ENCODE measurements at places on chromosomes 11 and 22.

GRCh38 chr11:118853678-118854077 is 30.0 kb upstream of the CXCR5 start:
- no peak for DNase-seq

GRCh38 chr11:76151556-76152085 is 54.7 kb downstream of the WNT11 start:
- DNase-seq = no peak

GRCh38 chr11:100932474-100933100 is 197.0 kb downstream of the PGR start:
- no peak for DNase-seq

GRCh38 chr11:27089746-27090145 is 49.1 kb downstream of the BBOX1 start:
- DNase-seq = no peak

DNA sequence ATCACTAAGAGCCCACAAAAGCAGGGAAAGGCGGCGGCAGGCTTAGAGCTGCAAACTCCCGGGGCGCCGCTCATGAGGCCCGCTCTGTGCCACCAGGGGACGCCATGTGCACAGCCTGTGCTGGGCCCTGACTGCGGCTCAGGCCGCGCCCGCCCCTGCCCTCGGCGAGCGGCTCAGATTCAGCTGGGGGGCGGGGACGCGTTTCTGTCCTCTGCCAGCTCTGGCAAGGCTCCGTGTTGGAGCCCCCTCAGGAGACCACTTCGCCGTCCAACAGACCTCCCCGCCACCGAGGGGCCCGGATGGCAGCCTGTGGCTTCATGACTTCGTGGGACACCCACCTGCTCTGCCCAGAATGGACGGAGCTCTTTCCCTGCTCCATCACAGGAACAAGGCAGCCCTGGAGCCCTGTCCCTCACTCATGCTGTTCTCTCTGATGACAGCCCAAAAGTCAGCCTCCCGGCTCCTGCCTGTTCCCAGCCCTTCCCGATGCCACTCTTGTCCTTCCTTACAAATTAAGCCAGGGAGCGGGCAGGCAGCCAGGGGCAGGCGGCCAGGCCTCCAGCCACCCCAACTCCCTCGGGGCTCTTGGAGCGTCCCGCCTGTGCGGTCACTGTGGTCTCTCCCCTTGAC is 69.1 kb downstream of the NAT10 start:
- peak; percentile 82 for DNase-seq

- no peak for DNase-seq
Measured at GRCh38 chr11:72150882-72151281, 15.4 kb downstream of the FOLR3 start.

DNA sequence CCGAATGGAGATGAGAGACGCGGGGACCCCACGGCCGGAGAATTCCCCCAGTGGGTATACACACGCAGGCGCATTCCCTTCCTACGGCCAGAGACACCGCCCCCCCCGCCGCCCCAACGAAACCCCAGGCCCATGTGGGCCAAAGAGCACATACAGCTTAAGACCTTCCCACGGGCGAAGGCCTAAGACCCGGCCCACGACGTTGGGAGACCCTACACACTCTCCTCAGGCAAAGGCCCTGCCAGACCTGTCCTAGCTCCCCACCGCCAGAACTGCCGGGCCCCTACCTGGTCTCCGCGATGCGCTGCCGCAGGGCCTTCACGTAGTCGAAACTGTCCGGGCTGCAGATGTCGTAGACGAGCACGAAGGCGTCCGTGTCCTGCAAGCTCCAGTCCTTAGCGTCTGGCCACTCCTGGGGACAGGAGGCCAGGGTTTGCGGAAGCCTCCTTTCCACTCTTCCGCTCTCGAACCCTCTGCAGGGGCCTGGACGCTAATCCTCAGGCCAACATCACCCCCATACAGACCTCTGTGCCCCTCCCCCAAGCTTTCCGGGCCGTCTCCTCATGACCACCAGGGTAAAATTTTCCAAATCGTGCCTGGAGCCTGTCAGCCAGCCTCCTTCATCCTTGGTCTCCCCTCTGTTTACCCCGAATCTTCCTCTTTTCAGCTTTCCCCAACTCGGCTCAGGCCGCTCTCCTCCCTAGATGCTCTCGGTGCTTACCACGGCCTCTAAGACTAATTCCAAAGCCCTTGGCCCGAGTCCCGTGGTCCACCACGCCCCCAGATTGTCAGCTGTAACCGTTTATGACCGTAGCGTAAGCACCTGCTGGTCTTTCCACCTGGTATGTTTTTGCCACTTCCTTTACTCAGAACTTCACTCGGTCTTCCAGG is 1.7 kb downstream of the RASL10A start:
- DNase-seq = no peak

DNA sequence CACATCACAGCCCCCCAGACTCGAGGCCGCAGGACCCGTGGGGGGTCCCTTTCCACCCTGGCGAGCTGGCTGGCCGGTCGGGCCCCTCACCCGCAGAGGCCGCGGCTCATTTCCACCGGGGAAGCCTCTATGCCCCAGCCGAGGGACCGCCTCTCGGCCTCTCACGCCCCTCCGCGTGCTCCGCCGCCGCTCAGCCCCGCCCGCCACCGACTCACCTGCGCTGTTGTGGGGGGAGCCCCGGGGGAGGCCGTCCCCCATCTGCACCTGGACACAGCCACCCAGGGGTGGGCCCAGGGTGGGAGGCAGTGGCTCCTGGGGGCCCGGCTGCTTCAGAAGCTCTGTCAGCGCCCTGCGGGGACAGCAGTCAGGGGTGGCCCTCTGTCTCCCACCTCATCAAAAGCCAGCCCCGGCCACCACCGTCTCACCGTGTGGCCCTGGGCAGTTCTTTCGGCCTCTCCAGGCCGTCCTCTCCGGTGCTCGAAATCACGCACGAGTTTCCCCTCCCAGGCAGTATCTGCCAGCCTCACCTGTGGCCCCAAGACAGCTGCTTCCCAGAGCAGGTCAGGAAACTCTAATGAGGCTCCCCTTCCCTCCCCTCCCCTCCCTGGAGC is 3.8 kb downstream of the SHISA8 start:
- no peak for DNase-seq

DNA sequence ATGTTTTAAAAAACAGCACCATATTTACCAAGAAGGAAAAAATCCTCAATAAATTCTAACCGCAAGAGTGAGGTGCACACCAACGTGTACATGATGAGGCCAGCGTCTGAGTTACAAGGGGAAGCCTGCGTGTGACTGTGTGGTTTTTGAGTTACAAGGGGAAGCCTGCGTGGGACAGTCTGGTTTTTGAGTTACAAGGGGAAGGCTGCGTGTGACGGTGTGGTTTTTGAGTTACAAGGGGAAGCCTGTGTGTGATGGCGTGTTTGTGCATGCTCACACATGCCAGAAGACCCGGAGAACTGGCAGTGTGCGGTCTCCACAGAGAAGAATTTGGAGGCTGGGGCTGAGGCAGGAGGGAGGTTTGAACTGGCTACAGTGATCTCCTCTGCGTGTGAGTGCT is 1376.4 kb downstream of the TBC1D22A start:
- no peak for DNase-seq

DNA sequence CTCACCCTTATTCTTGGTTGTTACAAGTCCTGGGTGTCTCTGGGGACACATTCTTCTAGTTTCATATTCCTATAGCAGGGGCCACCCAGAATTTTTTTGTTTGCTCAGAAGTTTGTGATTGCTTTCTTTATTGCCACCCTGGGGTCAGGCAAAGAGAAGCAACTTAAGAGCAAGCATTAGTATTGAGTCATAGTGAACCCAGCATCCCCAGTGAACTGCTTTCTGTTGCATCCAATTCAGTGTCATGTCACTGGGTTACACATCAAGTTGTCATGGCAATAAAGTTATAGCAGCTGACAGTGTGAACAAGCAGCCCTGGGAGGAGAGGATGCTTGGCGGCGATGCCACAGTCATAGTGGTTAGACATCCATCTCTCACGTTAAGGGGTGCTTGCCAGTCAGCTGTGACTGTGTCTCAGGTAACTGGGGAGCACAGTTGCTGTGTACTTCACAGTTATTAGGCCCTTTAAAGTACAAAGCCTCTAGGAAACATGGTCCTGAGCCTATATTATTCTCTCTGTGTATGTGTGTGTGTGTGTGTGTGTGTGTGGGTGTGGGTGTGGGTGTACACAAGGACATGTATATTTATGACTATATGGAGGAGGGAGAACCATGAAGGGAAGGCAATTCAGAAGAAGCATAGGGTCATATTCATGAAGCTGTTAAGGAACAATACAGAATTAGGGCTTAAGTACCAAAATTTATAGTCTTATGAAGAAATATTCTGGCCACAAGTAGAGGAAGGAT is 52.5 kb downstream of the TRIM44 start:
- DNase-seq = peak; percentile 64

- DNase-seq = peak; percentile 52
Measured at GRCh38 chr11:75352588-75353206, 1.2 kb upstream of the ARRB1 start.

DNA sequence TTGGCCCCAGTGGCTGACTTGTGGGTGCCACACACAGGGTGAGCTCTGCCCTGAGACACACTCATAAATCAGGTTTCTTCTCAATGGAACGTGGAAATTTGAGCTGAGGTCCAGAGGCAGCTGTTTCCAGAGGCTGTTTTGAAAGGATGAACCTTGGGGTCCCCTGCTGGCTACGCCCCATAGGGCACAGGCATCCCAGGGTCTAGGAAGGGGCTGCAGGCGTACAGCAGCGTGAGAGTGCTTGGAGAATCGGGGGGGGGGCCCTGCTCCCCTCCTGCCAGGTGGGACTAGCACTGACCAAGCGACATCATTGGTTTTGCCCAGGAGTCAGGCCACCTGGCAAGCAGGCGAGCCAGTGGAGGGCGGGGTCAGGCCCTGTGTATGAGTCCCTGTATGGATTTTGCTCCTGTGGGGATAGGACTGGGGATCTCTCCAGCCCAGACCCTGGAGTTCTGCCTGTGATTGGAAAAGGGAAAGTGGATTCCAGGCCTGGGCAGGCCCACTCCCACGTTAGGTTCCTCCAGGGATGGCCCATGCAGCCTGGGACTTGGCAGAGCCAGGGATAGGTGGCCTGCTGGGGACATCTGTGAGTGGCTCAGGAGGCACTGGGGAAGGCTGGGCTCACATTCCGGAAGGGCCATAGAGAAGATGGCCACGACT is 61.0 kb downstream of the FBXO7 start:
- DNase-seq = no peak

Data from natural killer cell treated with Interleukin-12 subunit alpha and Interleukin-12 subunit beta and Interleukin-15 and Interleukin-18, amount 100 ng/mL, for 72 hours (primary cell).